ENCODE measurements at places on chromosomes 3 and 15. TPM values are rescaled to one million over a fixed set of nuclear protein-coding genes. Genes with fewer than 3 reads are reported as not detected.

Gene OR5H14
- total RNA-seq, result not detected

Gene ENTPD3
- total RNA-seq, result 3.0 TPM

Gene IL17RC
- 59.4 TPM for total RNA-seq

Gene LEKR1
- not detected for total RNA-seq

Gene GABRB3
- 0.54 TPM for total RNA-seq

Gene GRM2
- 0.54 TPM for total RNA-seq

Gene CCR1
- total RNA-seq, result 10.0 TPM

Gene ARGFX
- total RNA-seq, result not detected

Gene PARP9
- 38.0 TPM for total RNA-seq

Gene SLC28A1
- total RNA-seq, result 0.41 TPM

Gene HRG
- not detected for total RNA-seq

Gene ETV5
- total RNA-seq, result 43.6 TPM

Gene CCDC13
- total RNA-seq, result 1.5 TPM

Gene GOLGA8J
- 0.81 TPM for total RNA-seq

Gene CORO2B
- 4.3 TPM for total RNA-seq

Gene HDC
- total RNA-seq, result 8.3 TPM

All from thoracic aorta (tissue), 2 donors.